Muscle of arm (tissue), 14 donors: ENCODE measurements at places on chromosomes 13 and 19. TPM values are rescaled to one million over a fixed set of nuclear protein-coding genes. Genes with fewer than 3 reads are reported as not detected.

- no peak for DNase-seq
Measured at GRCh38 chr13:111380431-111380830, 60.0 kb downstream of the TEX29 start.

PRX gene
- 5.6 TPM for polyA plus RNA-seq

DNA sequence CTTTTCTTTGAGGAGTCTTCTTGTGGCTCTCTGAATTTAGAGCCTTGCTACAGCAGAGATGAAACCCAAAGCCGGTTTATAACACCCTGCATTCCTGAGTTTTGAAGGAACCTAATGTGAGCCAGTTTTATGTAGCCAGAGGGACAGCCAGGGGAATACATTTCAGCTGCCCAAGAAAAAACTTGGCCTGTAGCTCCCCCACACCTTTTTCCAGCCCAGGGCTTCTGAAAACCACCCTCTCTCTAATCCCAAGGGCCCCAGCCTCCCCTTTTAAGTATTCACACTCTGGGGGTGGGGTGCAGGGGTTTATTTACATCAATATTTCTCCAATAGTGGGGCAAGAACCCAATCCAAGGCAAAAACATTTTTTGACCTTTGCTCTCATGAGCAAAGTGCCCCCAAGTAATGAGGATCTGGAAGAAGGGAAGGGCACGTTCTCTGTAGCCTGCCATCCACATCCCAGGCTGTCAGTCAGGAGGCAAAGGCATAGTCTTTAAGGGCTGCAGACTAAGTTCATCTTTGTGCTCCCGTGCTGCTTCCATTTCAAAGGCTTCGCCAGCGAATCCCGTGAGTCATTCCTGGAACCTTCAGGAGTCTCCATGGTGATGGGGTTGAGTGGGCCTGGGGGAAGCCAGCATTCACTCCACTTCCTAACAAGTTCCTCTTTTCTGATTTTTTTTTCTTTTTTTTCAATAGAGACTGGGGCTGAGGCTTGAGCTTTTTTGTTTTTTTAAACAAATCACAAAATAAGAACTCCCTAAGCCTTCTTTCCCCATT is 33.2 kb upstream of the MEDAG start:
- DNase-seq = peak; percentile 87

ATP4B gene
- polyA plus RNA-seq = not detected

KLK1 gene
- polyA plus RNA-seq = 3.8 TPM

- DNase-seq = no peak
Measured at GRCh38 chr19:55373306-55373992, 3.2 kb upstream of the TMEM190 start.

KPNA3 gene
- 47.1 TPM for polyA plus RNA-seq

SELENOV gene
- polyA plus RNA-seq = not detected
